ENCODE measurements at places on chromosomes 6 and 20. TPM values are rescaled to one million over a fixed set of nuclear protein-coding genes. Genes with fewer than 3 reads are reported as not detected.
A peak's percentile ranks its signal among the peaks of the same experiment; 100 is the strongest.

The ADAM33 gene
- polyA plus RNA-seq: 4.1 TPM

- H3K4me3 ChIP-seq: no peak overlapping the region
- no peaks in the 10 kb centered on the region for H3K36me3 ChIP-seq
- H3K27ac ChIP-seq: no peak overlapping the region
- H3K27me3 ChIP-seq: no peaks in the 10 kb centered on the region
These were observed 157.6 kb upstream of the OLIG3 start for GRCh38 chr6:137651591-137652335.

The BCAS4 gene
- polyA plus RNA-seq: 17.1 TPM

- DNase-seq: no peak
- no peaks in the 10 kb centered on the region for H3K36me3 ChIP-seq
- H3K4me1 ChIP-seq: no peaks in the 10 kb centered on the region
- H3K4me3 ChIP-seq: no peak overlapping the region
These were observed 283.0 kb downstream of the TSHZ2 start for GRCh38 chr20:53255102-53255710.

DNA sequence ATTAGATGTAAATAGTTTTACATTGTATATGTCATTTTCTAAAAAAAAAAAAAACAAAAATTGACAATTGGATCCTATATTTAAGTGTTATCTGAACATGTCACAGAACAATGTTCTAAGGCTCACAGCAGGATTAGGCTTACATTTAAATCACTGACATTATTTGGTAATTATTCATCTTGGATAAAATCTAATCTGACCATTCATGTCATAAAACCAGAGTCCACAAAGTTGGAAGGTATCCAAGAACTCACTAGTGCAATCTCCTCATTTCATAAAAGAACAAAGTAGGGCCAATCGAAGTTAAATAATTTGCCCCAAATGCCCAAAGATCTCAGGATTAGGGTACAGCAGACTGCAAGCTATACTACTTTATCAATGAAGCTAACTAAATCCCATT, 73.0 kb downstream of the PDSS2 start:
- H3K27me3 ChIP-seq: no peaks in the 10 kb centered on the region
- H3K4me1 ChIP-seq: no peaks in the 10 kb centered on the region
- H3K36me3 ChIP-seq: no peaks in the 10 kb centered on the region
- DNase-seq: no peak

DNA sequence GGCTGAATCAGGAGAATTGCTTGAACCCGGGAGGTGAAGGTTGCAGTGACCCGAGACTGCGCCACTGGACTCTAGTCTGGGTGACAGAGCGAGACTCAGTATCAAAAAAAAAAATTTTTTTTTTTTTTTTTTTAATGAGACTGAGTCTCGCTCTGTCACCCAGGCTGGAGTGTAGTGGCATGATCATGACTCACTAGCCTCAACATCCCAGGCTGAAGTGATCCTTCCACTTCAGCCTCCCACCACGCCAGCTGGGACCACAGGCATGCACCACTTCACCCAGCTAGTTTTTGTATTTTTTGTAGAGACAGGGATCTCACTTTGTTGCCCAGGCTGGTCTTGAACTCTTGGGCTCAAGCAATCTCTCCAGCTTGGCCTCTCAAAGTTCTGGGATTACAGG, 53.3 kb downstream of the MYO6 start:
- H3K27me3 ChIP-seq: no peaks in the 10 kb centered on the region
- DNase-seq: no peak
- no peak overlapping the region for H3K4me3 ChIP-seq
- no peaks in the 10 kb centered on the region for H3K4me1 ChIP-seq

GRCh38 chr20:58219342-58219700, 9.1 kb downstream of the ANKRD60 start:
- DNase-seq: no peak
- no peaks in the 10 kb centered on the region for H3K4me1 ChIP-seq
- H3K4me3 ChIP-seq: no peak overlapping the region
- no peaks in the 10 kb centered on the region for H3K36me3 ChIP-seq

The TOP1 gene
- 23.4 TPM for polyA plus RNA-seq

DNA sequence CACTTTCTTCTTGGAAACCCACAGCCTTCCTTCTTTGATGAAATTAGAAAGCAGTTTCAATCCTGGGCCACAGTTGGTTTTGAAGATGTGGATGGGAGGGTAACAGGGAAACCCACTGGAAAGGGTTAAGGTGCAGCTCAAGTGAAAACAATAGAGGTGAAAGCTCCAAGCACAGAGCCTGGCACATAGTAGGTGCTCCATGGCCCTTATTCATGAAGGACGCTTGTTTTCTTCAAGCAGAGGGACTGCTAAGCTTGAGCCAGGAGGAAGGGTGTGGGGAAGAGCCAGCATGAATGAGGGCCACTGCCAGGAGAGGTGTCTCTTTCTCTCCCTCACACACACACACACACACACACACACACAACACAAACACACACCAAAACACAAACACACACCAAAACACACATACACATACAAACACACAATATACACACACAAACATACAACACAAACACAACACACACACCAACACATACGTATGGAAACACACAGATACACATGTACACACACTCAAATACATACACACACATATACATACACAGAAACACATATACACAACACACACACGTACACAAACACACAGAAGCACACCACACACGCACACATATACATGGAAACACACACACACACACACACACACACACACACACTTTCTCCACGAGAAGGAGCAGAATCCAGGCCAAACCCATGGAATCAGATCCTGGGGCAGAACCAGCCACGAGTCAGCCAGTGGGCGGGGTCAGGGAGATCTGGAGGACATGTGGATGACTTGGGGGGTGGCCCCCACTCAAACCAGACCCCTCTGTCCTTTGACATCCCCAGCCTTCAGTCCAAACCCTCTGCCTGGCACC, 23.7 kb upstream of the RBPJL start:
- no peak overlapping the region for H3K4me3 ChIP-seq
- no peaks in the 10 kb centered on the region for H3K27me3 ChIP-seq
- H3K4me1 ChIP-seq: no peaks in the 10 kb centered on the region
- H3K36me3 ChIP-seq: no peaks in the 10 kb centered on the region
- no peak for DNase-seq

The CEP85L gene
- polyA plus RNA-seq: 0.84 TPM

The SPDEF gene
- not detected for polyA plus RNA-seq

The COL9A1 gene
- 0.19 TPM for polyA plus RNA-seq

DNA sequence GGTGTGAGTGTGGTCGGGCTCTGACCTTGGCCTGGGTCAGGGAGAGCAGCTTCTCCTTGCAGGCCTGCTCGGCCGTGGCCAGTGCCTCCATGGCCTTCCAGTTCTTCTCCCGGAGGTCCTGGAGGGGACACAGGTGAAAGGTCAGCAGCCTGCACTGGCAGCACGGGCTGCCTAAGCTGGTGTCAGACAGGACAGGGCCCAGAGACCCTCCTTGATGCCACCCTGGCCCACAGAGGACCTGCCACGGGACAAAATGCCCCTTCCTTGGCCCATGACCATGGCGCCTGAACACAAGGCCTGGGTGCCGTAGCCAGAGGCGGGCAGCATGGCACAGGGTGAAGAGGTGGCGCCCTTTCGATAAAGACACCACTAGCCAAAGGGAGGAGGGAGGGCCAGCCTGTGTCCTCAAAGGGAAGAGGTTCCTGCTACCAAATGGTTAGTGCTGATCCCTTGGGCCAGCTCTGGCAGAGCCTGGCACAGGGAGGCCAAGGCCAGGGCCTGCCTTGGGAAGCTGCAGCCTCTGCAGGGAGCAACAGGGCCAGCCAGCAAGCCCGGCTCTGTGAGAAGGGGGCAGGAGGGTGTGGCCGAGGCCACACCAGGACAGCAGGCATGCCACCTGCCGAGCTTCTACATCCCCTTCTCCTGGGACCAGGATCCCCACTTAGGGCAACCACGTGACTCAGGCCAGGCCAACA, 54.8 kb downstream of the DSTN start:
- peak; percentile 66 for DNase-seq
- H3K27ac ChIP-seq: no peak overlapping the region
- no peaks in the 10 kb centered on the region for H3K4me1 ChIP-seq
- H3K36me3 ChIP-seq: peaks cover 56% of the 10 kb centered on the region
- no peak overlapping the region for H3K4me3 ChIP-seq

- no peaks in the 10 kb centered on the region for H3K27me3 ChIP-seq
- no peak overlapping the region for H3K27ac ChIP-seq
- H3K4me3 ChIP-seq: no peak overlapping the region
These were observed 14.0 kb upstream of the LOC128125822 start for GRCh38 chr6:63558278-63558677.

The BTN2A1 gene
- 15.6 TPM for polyA plus RNA-seq

The OGFR gene
- polyA plus RNA-seq: 33.7 TPM

GRCh38 chr6:111562246-111562645, 43.4 kb downstream of the TRAF3IP2 start:
- no peak overlapping the region for H3K27ac ChIP-seq
- H3K36me3 ChIP-seq: peaks cover 26% of the 10 kb centered on the region
- H3K4me1 ChIP-seq: no peaks in the 10 kb centered on the region
- H3K27me3 ChIP-seq: no peaks in the 10 kb centered on the region
- no peak overlapping the region for H3K4me3 ChIP-seq
- DNase-seq: no peak

The MAD2L1BP gene
- polyA plus RNA-seq: 31.0 TPM

The FGD2 gene
- 0.97 TPM for polyA plus RNA-seq

- no peaks in the 10 kb centered on the region for H3K36me3 ChIP-seq
- H3K27me3 ChIP-seq: no peaks in the 10 kb centered on the region
- peaks cover 6% of the 10 kb centered on the region for H3K4me1 ChIP-seq
- no peak overlapping the region for H3K4me3 ChIP-seq
- no peak for DNase-seq
These were observed 44.8 kb downstream of the AKAP12 start for GRCh38 chr6:151284548-151285017.
